Left lung (tissue), 14 donors: ENCODE measurements at places on chromosomes 5 and 9. TPM values are rescaled to one million over a fixed set of nuclear protein-coding genes. Genes with fewer than 3 reads are reported as not detected.

- H3K27ac ChIP-seq = no peak overlapping the region
- H3K4me1 ChIP-seq = peaks cover 6% of the 10 kb centered on the region
- DNase-seq = no peak
- no peak overlapping the region for H3K4me3 ChIP-seq
Measured at GRCh38 chr9:4905135-4905490, 80.0 kb upstream of the JAK2 start.

DNA sequence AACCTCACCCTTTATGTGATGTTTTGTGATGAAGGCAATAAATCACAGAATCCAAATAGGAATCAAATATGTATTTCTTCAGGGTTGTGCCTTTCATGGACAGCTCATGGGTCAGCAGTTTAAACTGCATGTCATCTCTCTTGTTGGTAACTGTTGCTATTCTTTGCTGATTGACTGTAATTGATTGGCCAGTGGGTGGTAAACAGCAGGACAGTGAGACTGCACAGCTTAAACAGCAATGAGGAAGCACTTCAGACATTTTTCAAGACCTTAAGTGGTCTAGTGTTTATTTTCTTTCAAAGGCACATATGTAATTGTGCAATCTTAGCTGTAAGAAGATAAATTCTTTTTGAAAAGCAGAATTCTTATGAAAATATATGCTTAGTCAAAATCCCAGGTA lies 260.5 kb downstream of the COX7C start:
- H3K27ac ChIP-seq = no peak overlapping the region
- no peak overlapping the region for H3K4me3 ChIP-seq
- no peaks in the 10 kb centered on the region for H3K4me1 ChIP-seq
- DNase-seq = no peak

GRCh38 chr9:18791074-18791473 lies 241.9 kb downstream of the SAXO1 start:
- H3K27ac ChIP-seq = no peak overlapping the region
- no peaks in the 10 kb centered on the region for H3K4me1 ChIP-seq
- H3K36me3 ChIP-seq = no peaks in the 10 kb centered on the region

DNA sequence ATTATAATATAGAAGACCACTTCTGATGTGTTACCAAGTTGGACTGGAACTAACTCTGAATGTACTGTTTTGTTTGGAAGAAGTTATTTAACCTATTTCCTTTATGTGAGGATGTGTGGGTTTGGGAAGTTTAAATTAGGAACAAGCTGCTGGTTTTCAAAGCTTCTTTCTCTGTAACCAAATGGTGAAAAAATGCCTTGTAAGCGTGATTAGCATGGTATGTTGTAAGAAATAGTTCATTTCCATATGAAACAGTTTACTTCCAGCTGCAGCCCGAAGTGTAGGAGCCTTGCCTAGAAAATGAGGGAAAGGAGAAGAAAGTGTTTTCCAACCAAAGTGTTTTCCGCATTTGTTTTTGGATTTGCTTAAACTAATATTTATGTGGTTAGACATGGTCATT lies 36.0 kb downstream of the TTC1 start:
- H3K4me1 ChIP-seq = peaks cover 3% of the 10 kb centered on the region
- DNase-seq = no peak
- H3K27me3 ChIP-seq = no peaks in the 10 kb centered on the region
- no peak overlapping the region for H3K4me3 ChIP-seq

GRCh38 chr5:140182075-140182711 lies 7.2 kb downstream of the CYSTM1 start:
- H3K27me3 ChIP-seq = no peaks in the 10 kb centered on the region
- H3K4me3 ChIP-seq = no peak overlapping the region
- DNase-seq = no peak
- peaks cover 23% of the 10 kb centered on the region for H3K4me1 ChIP-seq
- no peaks in the 10 kb centered on the region for H3K36me3 ChIP-seq

DNA sequence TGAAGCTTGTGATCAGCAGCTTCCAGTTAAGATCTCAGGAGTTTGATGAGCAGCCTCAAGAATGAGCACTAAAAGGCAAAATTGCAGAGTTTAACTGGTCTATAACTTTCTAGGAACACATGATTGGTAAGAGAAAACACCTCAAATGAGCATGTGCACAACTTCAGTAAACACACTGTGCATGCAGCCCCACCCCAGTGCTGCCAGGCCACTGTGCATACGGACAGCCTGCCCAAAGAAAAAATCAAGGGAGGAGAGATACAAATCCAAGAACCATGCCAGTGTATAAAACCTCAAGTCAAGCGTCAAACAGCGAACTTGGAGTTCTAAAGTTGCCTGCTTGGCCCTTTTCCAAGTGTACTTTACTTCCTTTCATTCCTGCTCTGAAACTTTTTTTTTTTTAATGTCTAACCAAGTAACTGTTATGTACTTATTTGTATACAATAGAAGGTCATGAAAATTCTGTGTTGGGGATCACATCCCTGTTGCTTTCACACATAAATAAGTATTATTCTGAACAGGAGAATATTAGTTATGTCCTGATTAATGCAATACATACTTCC lies 125.6 kb upstream of the TSLP start:
- no peaks in the 10 kb centered on the region for H3K27me3 ChIP-seq
- no peaks in the 10 kb centered on the region for H3K4me1 ChIP-seq

- no peaks in the 10 kb centered on the region for H3K27me3 ChIP-seq
- no peaks in the 10 kb centered on the region for H3K4me1 ChIP-seq
- no peaks in the 10 kb centered on the region for H3K36me3 ChIP-seq
- no peak overlapping the region for H3K27ac ChIP-seq
Measured at GRCh38 chr9:22838266-22838665, 391.6 kb downstream of the DMRTA1 start.

DNA sequence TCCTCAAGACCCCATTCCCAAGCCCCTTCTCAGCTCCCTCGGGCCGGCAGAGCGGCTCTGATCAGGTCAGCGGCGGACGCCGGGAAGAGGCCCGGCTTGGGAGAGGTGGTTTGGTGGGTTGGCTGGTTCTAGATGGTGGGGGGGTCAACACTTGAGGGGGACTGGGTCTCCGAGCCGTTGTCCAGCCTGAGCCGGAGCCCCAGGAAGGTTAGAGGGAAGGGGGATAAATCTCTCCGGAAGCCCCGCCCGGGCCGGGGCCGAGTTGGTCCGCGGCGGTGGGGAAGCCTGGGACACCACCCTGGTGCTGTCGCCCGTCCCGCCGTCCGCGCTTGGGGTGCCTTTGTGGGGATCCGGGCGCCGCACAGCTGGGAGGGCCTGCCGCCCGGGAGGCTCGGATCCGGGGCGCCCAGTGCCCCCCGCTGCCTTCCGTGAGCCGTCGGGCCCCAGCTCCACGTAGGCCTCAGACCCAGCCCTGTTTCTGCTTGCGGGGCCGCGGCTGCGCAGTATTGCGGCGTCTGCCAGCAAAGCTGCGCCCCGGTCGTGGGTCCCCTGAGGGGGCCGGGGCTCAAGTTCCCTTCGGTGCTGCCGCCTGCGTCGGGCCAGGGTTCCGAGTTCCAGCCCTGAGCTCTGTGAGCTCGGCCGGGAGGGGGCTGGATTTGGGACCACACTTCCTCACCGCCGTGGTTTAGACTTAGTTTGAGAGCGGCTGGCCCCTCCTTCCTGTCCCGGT lies 542 bp upstream of the TRIM52 start:
- H3K36me3 ChIP-seq = no peaks in the 10 kb centered on the region
- H3K4me3 ChIP-seq = peak overlapping the region; percentile 86
- DNase-seq = peak; percentile 91
- no peaks in the 10 kb centered on the region for H3K27me3 ChIP-seq
- H3K27ac ChIP-seq = peak overlapping the region; percentile 100
- H3K4me1 ChIP-seq = peaks cover 36% of the 10 kb centered on the region

GRCh38 chr9:135773530-135774238 lies 71.7 kb downstream of the KCNT1 start:
- DNase-seq = no peak
- no peak overlapping the region for H3K4me3 ChIP-seq

- no peak overlapping the region for H3K4me3 ChIP-seq
- no peaks in the 10 kb centered on the region for H3K4me1 ChIP-seq
- H3K36me3 ChIP-seq = peaks cover 99% of the 10 kb centered on the region
- no peak overlapping the region for H3K27ac ChIP-seq
- no peaks in the 10 kb centered on the region for H3K27me3 ChIP-seq
- no peak for DNase-seq
Measured at GRCh38 chr5:148418511-148418910, 34.8 kb downstream of the FBXO38 start.

GRCh38 chr5:95283761-95284571 lies 928 bp downstream of the MCTP1 start:
- no peaks in the 10 kb centered on the region for H3K36me3 ChIP-seq
- H3K27me3 ChIP-seq = peaks cover 95% of the 10 kb centered on the region
- no peak overlapping the region for H3K27ac ChIP-seq
- peak overlapping the region; percentile 47 for H3K4me3 ChIP-seq

Gene CNTNAP3
- 5.1 TPM for total RNA-seq

Gene FAM153A
- total RNA-seq = 1.1 TPM

Gene MOB3B
- 13.6 TPM for total RNA-seq

Gene CCDC180
- 2.7 TPM for total RNA-seq

Gene SPINK7
- not detected for total RNA-seq

Gene SPINK4
- not detected for total RNA-seq

Gene KIF4B
- not detected for total RNA-seq
